ENCODE measurements at places on chromosomes 12 and 14. TPM values are rescaled to one million over a fixed set of nuclear protein-coding genes. Genes with fewer than 3 reads are reported as not detected.

Gene ART4
- not detected for total RNA-seq

Gene MANSC4
- total RNA-seq: not detected

Gene SPTB
- 0.11 TPM for total RNA-seq

Gene FZD10
- not detected for total RNA-seq

Gene ACVRL1
- 0.29 TPM for total RNA-seq

Gene A2M
- 3.5 TPM for total RNA-seq

Gene CHST11
- 38.1 TPM for total RNA-seq

Gene CFAP73
- 0.18 TPM for total RNA-seq

Gene LIMA1
- total RNA-seq: 63.4 TPM

Gene OLR1
- total RNA-seq: 0.08 TPM

Data from GM12878 (cell line).